ENCODE measurements at places on chromosomes 11 and 22.

GRCh38 chr11:13367115-13367514, 89.5 kb downstream of the BMAL1 start:
- no peak for DNase-seq

- peak; percentile 12 for DNase-seq
Measured at GRCh38 chr11:125591649-125592304, 875 bp upstream of the STT3A start.

- DNase-seq: no peak
Measured at GRCh38 chr11:70865356-70865755, 387.0 kb downstream of the SHANK2 start.

DNA sequence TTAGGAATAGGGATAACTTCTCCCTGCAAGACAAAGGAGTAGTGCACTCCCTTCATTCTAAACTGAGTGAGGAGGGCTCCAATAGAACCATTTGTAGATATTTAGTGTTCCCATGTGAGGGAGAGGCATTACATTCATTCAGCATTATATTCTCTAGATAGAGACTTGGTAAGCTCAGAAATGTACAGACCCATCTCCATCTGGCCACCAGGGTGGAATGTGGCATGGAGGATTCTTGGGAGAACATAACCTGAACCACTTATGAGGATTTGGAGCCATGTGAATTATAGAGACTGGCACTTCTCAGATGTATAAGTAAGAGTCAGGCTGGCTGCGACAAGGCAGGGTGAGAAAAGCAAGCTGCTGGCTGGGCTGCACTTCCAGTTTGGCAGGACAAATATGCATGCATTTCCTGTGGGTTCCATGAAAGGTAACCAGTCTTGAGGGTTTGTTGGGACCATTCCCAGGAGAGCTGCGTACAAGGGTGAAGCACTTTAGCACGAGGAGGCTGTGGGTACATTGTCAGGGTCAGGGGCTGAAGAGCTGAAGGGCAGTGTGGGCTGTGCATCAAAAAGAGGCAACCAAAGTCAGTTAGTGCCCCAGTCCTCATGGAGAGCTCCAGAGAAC, 9.2 kb downstream of the RRP8 start:
- no peak for DNase-seq

DNA sequence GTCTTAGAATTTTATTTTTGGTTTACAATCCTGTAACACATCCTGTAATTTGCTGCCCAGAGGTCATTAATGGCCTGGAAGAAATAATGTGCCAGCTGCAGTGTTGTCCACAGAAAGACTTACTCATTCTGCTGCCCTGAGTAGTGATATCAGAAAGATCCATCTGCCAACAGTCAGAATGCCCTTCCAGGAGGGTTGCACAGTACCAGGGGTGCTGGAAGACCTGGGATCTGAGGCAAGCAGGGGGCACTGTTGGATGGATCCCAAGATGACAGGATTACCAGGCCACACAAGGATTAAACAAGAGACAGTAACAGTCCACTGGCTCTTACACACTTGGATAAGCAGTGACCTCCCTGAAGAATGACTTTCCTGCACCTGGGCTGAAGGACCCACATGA, 93.8 kb upstream of the TOP3B start:
- no peak for DNase-seq

GRCh38 chr11:128741916-128742315, 48.0 kb downstream of the FLI1 start:
- no peak for DNase-seq

DNA sequence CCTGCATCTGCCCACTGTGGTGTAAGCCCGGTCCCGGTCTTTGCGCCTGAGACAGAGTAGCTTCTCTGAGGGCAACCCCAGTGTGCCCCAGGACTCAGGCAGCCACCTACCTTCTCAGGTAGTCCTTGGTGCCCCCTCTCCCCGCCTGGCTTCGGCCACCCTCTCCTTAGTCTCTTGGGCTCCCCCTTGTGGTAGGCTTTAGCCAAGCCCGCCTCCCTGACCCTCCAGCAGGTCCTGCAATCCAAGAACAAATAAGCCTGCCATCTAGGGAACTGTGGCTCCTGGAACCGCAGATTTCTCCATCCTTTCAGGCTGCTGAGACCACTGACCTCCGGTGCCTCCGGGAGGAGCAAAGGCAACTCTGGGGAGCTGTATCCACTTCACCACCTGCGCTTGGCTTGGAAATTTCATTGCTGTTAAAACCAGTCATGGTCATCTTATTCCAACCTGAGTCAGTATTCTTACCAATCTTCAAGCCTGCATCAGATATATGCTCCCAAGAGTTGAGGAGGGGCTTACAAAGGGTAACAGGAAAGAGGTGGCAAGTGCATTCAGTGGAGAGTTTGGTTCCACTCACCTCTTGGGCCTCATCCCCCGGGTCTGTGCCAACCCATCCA, 52.8 kb upstream of the TENM4 start:
- DNase-seq: peak; percentile 3

DNA sequence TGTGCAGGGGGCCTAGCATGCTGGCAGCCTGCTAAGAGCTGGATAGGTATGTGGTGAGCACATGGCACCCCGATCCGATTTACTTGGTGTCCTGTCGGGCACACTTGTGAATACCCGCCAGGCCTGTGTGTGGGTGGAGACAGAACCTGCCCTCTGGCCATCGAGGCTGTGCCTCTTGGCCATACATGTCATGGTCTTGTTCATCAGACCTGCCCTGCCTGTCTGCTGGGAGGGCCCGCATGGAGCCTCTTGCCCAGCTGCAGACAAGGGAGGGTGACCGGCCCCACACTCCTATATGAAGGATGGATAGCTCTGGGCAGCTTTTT, 310.2 kb downstream of the TBC1D22A start:
- no peak for DNase-seq

- no peak for DNase-seq
Measured at GRCh38 chr22:47371263-47372090, 609.0 kb downstream of the TBC1D22A start.

DNA sequence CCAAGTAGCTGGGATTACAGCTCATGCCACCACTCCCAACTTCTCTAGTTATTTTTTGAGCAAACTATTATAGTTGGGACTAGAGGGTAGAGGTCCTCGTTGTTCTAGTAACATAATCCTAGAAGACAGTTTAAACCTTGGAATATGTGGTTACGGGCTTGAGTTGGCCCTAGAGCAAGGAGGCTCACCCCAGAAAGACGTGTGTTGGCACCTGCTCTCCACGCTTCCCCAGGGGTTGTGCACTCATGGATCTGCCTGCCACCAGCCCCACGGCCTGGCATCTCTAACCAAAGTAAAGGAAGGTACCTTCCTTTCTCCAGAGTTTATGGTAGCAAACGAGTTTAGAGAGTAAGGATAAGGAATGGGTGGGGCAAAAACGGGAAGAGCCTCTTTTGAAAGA, 79.0 kb downstream of the SCN3B start:
- DNase-seq: no peak

- DNase-seq: no peak
Measured at GRCh38 chr11:94405062-94405833, 4.0 kb upstream of the GPR83 start.

DNA sequence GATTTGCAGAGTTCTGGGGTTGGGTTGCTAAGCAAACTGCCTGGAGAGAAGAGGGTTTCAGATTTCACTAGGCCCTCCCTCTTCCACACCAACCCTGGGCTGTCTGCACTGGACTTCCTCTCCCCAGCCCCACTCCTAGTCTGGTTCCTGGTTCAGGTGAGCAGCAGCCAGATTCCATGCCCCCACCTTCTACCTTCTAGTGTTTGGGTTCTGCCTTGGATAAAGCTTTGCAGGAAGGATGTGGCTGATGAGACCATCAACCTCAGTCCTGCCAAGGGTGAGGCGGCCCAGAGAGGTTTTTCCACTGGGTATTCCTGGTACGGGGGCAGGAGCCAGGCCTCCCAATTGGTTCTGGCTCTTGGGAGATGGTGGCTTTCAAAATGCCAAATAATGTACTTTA, 68.3 kb downstream of the BCR start:
- DNase-seq: no peak

DNA sequence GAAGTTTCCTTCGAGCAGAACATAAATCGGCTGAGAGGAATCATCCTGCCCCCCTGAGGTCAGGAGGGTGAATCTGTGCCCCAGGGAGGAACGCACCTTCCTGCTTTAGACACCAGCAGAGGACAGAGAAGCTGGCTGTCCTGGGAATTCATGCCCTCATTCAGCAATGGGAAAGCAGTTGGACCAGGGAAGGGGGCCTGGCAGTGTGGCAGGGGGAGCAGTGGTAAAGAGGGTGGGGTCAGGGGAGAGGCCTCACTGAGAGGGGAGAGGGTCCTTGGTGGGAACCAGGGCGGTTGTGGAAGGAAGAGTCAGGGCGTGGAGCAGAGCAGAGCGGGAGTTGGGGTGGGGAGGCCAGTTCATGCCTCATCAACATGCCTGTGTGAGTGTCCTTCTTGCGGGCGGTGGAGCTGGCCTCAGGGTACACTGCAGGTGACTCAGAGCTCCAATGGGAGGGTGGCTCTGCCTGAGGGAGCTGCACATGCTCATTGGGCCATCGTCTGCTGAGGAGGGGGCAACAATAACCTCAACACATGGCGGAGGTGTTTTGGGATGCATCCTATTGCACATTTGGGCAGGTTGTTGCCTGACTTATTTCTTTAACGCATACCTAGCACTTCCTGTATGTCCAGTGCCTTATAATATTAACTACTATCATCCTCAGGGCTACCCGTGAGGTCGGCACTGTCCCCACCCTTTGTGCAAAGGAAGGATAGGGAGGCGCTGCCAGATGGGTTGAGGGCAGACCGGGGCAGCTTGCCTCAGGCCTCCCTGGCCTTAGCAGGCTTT, 23.2 kb downstream of the MED15 start:
- no peak for DNase-seq

GRCh38 chr11:130775306-130776060, 140.8 kb downstream of the SNX19 start:
- DNase-seq: no peak

DNA sequence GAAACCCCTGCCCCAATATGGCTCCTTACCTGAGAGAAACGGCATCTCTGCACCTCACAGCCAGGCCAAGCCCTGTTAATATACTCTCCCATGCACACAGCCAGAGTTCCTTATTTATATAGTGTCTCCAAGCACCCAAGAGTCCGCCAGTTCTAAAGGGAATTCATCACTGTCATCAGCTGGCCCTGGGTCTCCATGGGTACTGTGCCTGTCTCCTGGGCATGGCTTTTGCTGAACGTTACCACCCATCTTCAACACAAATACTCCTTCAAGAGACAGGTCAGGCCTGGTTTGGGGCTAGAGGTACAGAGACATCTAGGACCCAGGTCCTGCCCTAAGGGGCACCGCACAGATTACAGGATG, 1.6 kb upstream of the ATG16L2 start:
- DNase-seq: no peak

DNA sequence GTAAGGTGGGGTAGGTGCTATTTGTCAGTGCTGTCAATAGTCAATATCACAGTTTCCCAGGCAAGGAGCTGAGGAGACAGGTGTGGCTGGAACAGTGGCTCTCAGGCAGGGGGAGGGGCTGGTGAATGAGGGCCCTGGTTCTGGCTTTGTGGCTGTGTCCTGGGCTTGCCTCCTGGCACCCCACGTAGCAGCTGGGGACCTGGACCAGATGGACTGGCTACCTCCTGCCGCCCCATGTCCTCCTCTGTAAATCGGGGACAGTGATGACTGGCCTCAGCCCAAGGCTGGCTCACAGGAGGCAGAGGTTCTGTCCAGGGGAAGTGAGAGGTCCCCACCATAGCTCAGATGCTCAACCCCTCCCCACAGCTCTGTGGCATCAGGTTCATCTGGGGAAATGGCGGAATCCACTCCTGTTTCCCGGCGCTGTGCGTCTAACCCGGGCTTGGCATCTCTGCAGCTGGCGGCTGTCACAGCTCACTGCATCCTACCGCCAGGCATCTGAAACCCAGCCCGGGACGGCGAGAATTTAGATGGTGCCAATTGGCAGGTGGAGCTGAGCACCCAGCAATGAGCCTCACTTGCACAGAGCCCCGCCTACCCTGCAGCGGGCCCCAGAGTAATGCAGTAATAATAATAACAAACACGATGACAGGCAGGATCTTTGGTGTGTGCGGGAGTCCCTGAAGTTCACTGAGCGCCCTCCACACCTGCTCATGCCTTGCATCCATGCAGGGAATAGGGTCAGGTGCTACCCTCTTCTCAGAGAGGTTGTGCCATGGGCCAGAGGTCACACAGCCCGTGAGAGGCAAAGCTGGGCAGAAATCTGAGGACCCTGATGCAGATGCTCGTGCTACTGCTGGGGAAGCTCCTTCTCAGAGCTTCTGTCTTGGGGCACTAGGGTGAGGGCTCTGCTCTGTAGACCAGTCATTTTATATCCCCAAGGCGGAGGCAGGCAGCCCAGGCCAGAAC, 27.8 kb upstream of the SHISAL1 start:
- DNase-seq: no peak

DNA sequence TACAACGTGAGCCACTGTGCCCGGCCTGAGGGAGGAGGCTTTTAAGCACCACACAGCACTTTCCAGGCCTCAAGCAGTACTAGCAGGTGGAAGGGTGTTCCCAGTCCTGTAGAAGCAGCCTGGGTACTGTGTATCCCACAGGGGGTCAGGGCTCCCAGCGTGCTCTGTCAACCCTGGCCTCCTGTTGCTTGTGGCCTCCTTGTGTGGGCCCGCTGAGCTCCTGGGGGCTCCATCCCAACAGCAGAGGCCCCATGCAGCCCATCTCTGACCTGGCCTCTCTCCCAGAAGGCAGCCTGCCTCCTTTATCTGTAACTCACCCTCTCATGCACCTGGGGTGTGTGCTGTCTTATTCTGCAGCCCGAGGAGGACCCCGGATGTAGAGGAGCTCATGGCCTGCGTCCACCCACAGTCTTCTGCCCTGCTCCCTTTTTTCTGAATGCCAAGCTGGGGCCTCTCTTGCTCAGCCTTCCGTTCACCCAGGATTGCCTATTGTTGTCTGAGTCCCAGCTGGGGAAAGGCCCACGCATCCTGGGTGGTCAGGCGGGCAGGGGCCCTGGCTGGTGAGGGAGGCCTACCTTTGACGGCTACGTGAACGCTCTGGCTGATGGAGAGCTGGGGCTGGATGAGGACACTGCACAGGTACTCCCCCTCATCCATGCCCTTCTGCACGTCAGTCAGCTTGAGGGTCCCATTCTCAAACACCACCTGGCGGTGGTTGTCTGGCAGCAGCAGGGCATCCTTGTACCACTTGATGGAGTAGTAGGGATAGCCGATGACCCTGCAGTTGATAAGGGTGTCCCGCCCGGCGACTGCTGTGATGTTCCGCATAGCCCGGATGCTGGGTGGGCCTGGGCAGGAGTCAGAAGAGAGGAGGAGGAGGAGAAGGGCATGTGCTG, 188.5 kb downstream of the CEP164 start:
- DNase-seq: no peak

- no peak for DNase-seq
Measured at GRCh38 chr22:49613511-49614270, 214.0 kb downstream of the BRD1 start.

DNA sequence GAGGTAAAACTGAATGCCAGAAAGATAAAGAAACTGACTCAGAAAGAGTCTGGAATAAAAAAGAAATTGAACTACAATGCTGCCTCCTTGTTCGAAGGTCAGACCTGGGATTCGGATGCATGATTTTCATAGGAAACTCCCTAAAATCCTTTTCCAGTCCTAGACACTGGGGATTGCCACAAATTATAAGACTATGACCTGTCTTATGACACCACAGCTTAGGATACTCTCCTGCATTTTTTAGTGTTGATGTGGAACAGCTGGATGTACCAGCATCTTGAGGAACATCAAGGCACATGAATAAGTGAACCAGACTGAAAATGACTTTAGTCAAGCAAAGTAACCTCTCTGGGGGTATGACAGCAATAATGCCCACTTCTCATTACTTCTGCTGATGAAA, 9.0 kb downstream of the KIRREL3 start:
- no peak for DNase-seq
